ENCODE measurements at places on chromosomes 3 and 15.

DNA sequence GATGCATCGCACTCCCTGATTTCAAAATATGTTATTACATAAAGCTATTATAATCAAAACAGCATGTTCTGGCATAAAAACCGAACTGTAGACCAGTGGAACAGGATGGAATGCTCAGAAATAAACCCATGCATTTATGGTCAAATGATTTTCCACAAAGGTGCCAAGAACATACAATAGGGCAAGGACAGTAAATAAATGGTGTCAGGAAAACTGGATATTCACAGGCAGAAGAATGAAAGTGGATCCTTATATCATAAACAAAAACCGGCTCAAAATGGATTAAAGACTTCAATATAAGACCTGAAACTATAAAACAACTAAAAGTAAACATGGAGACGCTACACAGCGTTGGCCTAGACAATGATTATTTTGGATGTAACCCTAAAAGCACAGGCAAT, 22.6 kb downstream of the USP50 start:
- no peak for DNase-seq

- no peak for DNase-seq
Measured at GRCh38 chr3:85255949-85256348, 297.2 kb downstream of the CADM2 start.

DNA sequence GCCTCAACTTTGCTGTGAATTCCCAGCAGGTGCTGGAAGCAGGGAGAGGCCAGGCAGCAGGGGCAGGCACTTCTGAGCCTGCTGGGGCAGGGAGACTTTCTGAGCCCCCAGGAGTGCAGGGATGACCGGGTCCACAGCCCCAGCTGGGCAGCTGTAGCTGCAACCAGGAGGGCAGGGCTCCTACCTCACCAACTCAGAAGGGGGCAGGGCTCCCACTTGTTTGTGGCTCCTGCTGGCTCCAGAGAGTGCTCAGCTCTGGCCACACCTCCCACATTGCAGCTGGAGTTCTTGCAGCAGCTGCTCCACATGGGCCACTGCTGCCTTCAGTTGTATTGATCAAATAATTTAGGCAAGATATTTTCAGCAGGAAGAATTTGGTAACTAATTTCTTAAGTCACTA, 812.3 kb downstream of the NSUN3 start:
- DNase-seq = no peak

DNA sequence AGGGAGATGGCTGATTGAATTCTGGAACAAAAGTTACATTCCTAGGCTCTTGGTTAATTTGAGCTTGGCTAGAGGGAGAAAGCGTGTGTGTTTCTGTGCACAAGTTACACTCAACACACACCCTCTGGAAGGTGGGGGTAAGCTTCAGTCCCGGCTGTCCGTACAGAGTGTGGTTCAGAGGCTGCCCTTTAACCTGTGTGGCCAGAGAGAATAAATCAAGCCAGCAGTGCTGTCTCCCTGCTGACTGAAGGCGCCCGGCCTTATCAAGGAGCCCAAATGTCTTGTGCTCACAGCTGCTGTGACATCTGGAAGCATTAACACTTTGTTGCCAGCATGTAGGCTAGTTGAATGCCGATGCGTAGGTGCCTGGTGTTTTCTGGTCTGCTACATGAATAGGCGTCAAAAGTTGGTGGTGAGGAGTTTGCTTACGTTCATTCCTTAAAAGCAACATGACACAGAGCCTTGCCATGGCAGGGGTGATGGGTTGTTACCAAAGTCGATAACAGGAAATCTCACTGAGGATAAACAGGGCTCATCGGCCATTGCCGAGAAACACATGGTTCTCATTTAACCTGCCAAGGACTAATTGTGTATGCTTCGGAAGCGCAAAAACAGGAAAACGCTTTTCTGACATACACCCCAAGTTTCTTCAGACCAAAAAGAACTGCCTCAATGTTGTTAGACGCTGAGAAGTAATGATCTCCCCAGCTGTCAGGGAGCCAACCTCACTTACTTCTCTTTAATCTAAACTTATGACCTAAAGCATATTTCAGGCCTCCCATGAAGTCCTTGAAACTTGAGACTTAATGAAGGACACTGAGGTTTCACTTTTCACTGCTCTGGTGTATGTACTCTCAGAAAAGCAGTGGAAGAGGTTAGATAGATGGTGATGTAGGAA, 95.8 kb upstream of the CTDSPL start:
- no peak for DNase-seq

DNA sequence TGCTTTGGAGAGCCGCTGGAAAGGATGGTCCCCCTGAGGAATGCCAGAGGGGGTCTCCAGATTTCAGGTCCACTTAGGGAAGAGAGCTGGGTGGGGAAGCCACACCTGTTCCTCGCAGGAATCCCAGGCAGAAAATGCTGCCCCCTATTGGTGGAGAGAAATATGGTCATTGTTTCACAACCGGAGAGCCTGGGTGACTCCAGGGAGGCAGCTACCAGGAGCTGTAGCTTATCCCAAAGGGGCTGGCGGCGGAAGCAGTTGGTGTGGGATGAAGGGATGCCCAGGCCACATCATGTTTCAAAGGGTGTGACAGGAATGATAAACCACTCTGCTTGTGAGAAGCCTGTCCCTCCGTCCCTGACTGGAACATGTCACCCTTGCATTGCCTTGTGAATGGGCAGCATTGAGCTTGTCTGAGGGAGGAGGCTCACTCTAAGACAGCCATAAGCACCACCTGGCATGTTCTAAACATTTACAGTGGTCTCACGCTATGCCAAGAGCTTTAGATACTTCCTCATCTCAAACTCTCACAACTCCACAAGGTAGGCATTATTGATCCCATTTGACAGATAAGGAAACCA, 34.5 kb downstream of the POMGNT2 start:
- DNase-seq = no peak

DNA sequence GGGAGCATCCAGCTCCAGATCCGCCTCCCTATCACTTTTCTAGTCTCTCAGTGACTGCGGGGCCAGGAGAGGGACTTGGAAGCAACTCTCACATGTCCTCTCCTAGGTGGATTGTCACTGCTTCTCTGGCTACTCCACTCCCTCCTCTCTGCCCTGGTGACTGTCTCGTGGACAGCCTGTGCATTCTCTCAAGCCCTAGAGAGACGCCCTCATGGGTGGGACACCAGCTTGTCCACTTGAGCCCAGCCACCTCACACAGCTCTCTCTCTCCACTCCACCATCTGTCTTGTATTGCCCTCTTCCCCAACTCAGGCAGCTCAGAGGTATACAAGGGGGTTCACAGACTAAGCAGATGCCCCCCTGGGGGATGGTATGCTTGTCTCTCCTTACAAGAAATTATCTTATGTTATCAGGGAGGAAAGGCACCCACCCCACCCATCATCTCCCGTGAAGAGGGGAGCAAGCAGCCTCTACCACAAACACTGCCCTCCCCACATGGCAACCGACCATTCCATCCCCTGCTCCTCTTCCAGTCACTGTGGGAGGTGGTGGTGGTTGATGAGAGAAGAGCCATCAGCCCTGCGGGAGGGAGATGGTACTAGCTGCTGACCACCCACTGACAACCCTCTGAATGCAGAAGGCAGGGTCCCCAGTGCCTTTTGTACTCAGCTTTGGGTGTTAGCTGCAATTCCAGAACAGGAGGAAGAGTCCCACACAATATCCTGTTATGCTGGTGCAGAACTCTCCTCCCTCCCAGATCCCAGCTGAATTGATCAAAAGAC, 15.5 kb upstream of the LOXL1 start:
- DNase-seq = no peak

GRCh38 chr3:30948426-30948825, 54.0 kb upstream of the GADL1 start:
- DNase-seq = no peak

- DNase-seq = no peak
Measured at GRCh38 chr3:195177422-195178123, 93.4 kb downstream of the XXYLT1 start.

- no peak for DNase-seq
Measured at GRCh38 chr3:155766206-155766605, 21.3 kb upstream of the PLCH1 start.

- no peak for DNase-seq
Measured at GRCh38 chr15:93730724-93731123, 500.6 kb upstream of the MCTP2 start.

DNA sequence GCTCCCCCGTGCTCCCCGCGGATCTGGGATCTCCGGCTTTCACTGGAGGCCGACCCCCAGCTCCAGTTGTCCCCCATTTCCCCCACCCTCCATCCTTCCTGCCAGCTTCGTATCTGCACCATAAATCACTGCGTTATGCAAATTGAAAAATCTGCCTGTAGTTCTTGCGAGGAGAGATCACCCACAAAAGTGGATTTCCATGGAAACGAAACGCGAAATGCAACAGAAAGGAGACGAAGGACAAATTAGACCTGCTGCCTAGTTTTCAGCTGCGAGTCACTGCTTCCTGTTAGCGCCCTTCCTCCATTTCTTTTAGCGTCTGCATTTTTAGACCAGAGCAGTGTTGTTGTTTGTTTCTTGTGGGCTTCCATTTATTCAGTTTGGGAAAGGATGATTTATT, 127.1 kb upstream of the ATP10A start:
- DNase-seq = no peak

- DNase-seq = no peak
Measured at GRCh38 chr3:178042376-178042775, 493.9 kb upstream of the KCNMB2 start.

- DNase-seq = no peak
Measured at GRCh38 chr3:155416500-155417118, 123.1 kb upstream of the STRIT1 start.

DNA sequence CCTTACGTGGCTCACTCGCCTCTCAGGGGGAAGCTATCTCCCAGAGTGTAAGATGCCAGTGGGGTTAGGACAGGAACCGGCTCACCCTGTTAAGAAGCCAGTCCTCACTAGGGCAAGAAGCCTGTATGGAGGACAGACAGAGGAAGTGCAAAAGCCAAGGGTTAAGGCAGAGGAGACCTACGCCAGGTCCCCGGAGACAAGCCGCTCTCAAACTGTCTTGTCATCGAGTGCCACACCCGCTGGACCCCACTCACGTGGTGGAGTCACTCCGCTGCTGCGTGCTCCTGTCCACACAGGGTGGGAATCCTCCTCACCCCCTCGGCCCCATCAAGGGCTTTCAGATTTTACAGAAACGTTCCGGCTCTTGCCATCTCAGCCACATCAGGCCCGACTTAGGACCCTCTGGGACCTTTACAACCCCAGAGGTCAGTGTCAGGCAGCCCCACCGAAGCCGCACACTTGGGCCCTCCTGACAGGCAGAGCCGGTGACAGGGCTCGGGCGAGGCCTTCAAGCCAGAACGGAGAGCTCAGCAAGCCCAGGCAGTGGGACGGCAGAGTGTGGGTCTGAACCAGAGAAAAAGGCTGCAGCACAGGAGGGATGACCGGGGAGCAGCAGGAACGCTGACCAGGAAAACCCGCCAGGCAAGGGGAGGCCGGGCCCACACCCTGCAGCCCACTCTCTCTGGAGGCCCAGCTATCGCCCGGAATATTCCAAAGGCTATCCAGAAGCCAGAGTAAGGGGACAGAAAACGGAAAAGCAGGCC, 61.7 kb downstream of the XXYLT1 start:
- no peak for DNase-seq

GRCh38 chr3:179309225-179310078, 13.4 kb upstream of the ZNF639 start:
- no peak for DNase-seq

DNA sequence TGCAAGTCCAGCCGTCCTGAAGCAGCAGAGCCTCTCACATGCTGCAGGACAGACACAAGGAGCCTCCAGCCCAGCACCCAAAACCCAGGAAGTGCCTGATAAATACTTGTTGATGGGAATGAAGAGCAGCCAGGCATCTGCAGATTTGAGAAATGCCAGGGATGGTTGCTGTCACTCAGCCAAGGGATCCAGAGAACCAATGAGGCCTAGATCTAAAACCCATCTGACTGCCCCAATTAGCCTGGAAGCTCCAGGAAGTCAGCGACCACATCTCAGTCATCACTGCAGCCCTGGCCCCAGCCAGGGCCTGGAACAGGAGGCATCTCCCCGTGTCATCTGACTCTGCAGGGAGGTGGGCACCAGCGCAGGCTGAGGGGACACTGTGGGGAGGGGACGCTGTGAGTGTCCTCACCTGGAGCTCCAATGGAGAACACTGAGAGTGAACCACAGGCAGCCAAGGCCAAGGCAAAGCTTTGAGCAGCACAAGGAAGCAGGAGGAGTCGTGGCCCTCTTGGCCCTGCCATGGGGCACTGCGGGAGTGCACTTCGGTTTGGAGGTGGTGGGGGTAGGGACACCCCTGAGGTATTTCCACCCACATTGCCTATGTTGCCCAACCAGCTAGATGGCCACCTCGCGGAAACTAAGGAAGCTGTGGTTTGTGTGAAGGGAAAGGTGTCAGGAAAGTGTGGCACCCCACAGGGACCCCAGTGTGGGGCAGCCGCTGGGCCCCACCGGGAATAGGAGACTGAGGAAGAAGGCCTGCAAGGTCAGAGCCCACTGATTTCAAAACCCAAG, 229.5 kb downstream of the VPS13C start:
- no peak for DNase-seq

GRCh38 chr3:38648024-38648658, 1.3 kb downstream of the SCN5A start:
- no peak for DNase-seq

DNA sequence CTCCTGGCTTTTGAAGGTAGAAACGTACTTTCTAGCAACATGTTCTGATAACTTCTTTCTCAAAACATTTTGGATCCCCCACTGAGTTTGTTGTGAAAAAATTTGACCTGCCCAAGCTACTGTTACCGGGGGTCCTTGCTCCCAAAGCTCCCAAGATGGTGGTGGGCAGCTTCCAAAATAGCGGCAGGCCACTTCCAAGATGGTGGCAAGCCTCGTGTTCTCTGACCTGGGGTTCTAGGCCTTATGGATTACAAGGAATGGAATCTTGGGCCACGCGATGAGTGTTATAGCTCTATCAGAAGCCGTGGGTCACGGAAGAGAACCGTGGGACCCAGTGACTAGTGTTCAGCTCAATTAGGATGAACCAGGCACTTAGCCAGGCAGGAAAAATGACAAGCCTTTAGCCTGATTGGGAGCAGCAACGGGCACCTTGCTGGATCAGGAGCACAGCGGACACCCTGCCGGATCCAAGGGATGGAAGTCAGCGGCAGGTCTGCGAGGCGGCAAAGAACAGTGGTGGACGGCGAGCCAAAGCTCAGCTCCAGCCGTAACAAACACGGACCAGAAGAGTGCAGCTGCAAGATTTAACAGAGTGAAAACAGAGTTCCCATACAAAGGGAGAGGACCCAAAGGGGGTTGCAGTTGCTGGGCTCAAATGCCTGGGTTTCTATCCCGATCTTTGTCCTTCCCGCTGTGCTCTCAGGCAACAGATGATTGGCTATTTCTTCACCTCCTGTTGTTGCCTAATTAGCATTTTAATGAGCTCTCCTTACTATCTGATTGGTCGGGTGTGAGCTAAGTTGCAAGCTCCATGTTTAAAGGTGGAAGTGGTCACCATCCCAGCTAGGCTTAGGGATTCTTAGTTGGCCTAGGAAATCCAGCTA, 133.3 kb downstream of the WDR72 start:
- no peak for DNase-seq

- no peak for DNase-seq
Measured at GRCh38 chr3:17301271-17301670, 416.5 kb downstream of the PLCL2 start.

DNA sequence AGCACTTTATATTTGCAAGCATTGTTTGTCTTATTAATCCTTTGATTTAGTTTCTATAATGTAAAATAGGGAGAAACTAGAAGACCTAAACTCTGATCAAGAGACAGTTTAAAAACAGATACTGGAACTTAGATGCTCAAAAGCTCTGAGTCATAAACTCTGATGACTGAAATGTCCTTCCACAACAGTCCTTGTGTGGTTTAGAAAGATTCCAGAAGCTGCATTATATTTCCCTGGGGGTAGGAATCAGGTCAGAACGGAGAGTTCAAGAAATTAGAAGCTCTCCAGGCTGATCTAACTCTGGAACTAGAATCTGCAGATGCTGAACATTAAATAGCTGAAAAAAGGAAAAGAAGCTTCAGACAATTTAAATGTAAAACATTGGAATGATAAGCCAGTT, 18.3 kb upstream of the ONECUT1 start:
- DNase-seq = no peak
